ENCODE measurements at places on chromosomes 7 and 10.
A peak's percentile ranks its signal among the peaks of the same experiment; 100 is the strongest.

GRCh38 chr7:19268737-19269136 is 123.5 kb upstream of the FERD3L start:
- peak; percentile 18 for DNase-seq

DNA sequence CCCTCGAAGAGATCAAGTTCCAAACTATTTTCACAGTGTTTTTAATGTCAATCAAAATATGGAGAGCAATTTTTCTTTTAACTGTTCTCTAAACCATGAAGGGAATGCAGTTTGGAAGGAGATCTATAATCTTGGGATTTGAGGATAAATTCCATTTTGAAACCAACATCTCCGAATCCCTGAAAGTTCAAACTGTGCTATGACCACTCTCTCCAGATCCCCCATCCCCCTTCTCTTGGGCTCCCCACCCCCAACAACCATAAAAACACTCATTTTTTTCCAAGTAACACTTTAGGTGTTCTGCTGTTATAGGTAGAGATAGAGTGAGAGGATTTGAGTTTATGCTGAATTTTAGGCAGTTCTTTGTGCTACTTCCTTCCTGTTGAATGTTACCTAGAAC is 1.7 kb downstream of the CALD1 start:
- DNase-seq, result no peak

DNA sequence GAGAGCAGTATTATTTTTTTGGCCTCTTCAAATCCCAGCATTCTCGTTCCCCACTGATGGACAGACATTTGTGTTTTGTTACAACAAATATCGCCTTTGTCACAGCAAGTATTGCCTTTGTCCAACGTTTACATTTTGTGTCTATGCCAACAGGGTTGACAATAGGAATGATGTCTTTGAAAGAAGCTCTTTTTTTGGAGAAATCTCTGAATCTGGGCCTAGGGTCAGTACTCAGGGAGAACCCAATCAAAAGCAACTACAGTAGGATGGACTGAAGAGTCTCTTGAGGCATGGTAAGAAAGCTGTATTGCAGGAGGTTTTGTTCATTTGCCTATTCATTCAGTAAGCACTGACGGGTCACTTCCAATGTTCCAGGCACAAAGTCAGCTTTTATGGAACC is 57.7 kb upstream of the KLF14 start:
- DNase-seq, result no peak

GRCh38 chr7:2479276-2480069 is 3.3 kb upstream of the GRIFIN start:
- no peak for DNase-seq

DNA sequence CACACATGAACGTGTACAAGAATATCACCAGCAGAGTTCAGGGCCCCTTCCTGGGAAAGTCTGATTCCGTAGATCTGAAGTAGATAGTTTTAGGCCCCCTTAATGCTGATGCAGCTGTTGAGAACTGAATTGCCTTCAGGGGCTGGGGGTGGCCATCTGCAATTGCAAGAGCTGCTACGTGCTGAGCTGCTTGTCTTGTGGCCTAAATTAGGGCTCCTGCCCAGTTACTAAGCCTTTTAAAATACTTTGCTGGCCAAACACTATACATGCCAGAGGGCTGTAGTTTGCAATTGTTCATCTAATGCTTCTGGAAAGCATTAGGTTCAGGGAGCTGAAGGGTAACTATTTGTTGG is 71.7 kb downstream of the TMEM178B start:
- no peak for DNase-seq

- DNase-seq, result peak; percentile 32
These were observed 3.6 kb downstream of the NPM3 start for GRCh38 chr10:101779544-101780186.

DNA sequence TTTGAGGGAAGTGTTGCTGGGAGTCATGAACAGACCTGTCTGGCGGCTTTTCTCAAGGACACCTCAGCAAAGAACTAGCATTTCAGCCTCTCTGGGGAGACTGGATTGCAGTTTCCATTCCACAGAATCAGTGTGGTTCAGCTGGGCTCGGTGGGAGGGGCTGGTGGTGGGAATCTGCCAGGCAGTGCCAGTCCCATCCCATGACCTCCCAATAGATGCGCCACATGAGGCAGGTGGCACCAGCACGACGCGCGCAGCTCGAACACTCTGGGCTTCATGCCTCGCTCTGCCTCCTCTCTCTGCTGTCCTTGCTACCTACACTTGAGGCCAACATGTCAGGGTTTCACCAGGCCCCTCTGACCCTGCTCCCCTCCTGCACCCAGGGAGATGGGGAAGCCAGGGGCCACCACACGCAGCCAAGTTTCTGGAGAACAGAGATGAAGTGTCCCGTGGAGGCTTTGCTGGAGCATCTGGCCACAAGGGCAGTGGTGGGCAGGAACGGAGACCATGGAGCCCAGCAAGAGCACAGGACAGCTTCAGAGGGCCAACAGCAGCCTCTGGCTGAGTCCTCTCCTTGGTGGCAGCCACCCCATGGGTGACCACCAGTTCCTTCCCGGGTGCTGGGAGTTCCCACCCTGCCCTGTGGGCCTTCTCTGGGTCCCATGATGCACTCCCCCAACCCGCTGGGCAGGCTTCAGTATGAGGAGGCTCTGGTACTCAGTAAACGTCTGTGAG is 2.3 kb downstream of the NACAD start:
- DNase-seq, result no peak

- DNase-seq, result no peak
These were observed 31.0 kb downstream of the SBDS start for GRCh38 chr7:66964411-66964810.

- no peak for DNase-seq
These were observed 101.5 kb downstream of the JCAD start for GRCh38 chr10:29957907-29958331.

DNA sequence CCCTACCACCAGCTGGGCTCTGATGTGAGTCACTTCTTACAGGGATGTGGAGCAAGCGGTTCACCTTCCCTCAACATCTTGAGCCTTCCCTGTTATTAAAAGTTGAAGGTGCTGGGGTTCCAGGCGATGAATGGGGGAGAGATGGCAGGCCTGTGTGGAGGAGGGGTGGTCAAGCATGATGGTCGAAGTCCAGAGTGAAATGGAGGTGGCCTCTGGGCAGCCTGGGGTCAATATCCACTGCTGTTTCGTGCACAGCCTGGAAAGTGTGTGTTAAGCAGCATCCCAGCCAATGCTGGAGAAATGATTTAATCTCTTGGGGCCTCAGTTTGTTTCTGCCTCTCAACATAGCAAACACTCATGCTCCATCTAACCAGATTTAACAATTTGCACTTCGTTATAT is 33.7 kb upstream of the DMBT1 start:
- no peak for DNase-seq

DNA sequence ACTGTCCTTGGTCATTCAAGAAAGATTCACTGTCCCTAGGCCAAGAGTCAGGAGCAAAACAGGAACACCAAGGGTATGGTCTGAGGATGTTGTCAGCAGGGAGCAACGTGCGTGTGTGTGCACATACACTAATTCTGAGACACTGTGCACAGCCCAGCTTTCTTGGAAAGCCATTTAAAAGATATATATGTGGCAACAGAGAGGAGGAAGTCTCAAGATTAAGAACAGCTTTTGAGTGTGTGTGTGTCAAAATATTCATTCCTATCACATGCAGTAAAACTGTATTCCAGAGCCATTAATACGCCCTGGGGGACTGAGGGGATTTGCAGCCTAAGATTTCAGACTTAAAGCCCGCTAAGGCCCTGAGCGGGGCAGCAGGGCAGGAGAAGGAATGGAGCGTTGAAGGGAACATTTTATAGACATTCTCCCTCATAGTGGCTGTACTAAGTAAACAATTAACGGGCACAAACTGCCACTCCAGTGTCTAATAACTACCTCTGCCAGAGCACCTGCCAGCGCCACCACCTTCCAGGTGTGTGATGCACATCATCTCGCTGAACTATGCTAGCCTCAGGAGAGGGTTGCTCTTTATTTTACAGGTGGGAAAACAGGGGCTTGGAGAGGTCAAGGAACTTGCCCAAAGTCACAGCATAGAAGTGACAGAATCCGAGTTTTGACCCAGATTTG is 2.0 kb downstream of the NOD1 start:
- DNase-seq, result no peak

DNA sequence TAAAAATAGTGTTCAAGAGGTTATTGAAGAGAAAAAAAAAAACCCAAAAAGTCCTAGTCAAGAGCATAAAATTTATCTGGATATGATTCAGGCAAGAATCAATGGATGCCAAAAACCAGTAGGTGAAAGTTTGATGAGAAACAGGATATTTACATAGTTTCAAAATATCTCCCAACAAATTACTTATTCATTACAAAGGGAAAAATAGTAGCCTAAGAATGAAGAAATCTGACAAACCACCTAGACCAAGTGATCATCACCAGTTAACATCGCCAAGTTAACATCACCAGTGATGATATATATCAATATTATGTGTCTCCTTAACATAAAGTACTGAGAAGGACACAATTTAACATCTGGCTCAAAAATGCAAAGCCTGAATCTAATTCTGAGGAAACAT is 85.2 kb downstream of the RNLS start:
- no peak for DNase-seq

DNA sequence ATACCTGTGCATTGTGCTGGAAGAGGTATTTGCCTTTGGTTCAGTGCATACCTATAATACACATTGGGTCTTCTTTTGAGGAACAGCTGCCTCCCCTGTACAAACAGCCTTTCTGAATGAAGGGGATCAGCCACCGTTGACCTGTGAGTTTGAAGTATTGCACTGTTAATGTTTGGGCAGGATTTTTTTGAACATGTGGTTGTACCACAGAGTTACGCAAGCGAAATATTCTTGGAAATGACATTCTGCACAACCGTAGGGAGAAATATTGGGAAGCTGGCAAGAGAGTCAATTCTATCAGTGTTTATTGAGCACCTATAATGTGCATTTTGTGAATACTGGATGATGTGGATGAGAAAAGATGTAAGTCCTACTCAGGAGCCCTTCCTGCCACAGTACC is 270.6 kb downstream of the AUTS2 start:
- DNase-seq, result no peak

DNA sequence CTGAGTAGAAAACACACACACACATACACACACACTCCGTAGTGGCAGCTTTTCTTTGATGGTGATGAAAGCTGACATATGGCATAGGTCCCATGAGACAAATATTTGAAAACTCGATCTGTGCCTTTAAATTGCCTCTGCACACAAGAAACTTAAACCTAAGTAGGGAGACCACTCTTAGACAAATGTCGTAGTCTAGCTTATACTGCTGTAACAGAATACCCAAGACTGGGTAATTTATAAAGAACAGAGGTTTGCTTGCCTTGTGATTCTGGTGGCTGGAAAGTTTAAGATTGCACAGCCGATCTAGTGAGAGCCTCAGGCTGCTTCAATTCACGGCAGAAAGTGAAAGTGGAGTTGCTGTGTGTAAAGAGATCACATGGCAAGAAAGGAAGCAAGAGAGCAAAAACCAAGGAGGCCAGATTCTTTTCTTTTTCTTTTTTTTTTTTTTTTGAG is 489.4 kb upstream of the SORCS1 start:
- DNase-seq, result peak; percentile 21

DNA sequence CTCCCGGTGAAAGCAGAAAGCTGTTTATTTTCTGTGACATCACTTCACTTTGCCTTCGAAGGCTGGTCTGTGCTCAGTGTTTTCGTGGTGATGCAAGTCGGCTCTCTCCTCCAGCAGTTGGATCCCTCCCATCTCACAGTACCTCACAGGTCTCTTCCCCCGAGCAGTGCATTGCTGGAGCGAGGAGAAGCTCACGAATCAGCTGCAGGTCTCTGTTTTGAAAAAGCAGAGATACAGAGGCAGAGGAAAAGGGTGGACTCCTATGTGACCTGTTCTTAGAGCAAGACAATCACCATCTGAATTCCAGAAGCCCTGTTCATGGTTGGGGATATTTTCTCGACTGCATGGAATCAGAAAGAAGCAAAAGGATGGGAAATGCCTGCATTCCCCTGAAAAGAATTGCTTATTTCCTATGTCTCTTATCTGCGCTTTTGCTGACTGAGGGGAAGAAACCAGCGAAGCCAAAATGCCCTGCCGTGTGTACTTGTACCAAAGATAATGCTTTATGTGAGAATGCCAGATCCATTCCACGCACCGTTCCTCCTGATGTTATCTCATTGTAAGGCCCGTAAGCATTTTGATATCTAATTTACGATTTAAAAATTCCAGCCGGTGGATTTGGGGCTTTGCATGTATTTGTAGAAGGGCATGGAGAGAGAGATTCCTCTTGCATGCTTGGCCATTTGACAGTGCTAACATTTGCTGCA is at the start of gene LGI1:
Gene LGI1 (plus strand): TSS at position 136 of the 707 bp plus-strand sequence. CDS start 209 bp downstream, at position 345.
- no peak for DNase-seq

GRCh38 chr10:75429159-75429827 is 2.1 kb upstream of the LRMDA start:
- DNase-seq, result no peak

DNA sequence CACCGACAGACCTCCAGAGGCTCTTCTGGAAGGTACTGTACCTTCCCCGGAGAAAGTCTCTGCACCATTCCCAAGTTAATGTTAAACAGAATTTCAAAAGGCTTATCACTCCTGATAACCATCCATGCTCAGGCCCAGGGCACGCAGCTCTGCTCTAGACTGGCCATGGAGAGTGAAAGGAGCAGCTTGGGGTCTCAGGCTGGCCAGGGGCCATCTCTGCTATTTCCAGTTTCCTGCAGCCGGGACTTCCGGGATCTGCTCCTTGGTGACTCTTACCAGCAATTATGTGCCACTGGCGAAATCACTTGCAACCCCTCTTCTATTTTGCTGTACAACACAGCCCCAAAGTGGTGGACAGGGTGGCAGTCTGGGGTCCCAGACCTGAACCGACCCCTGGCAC is 6.0 kb downstream of the CLDN15 start:
- DNase-seq, result no peak

- DNase-seq, result no peak
These were observed 97.3 kb upstream of the KCNIP2 start for GRCh38 chr10:101940916-101941315.

- DNase-seq, result no peak
These were observed 60.3 kb downstream of the PLXDC2 start for GRCh38 chr10:19876570-19876969.

GRCh38 chr10:123556049-123556448 is 110.1 kb upstream of the GPR26 start:
- no peak for DNase-seq

DNA sequence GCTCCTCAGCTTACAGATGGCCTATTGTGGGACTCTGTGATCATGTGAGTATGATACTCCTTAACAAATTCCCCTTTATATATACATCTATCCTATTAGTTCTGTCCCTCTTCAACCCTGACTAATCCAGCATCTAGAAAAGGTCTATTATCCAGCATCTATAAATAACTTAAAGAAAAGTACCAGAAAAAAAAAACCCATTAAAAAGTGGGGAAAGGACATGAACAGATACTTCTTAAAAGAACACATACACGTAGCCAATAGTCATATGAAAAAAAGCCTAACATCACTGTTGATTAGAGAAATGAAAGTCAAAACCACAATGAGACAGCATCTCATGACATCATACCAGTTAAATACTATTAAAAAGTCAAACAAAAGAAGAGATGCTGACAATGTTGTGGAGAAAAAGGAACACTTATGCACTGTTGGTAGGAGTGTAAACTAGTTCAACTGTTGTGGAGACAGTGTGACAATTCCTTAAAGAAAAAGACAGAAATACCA is 549.5 kb upstream of the GRM3 start:
- DNase-seq, result no peak

Measured in stromal cell of bone marrow (primary cell).